Pulmonary artery endothelial cell (primary cell): ENCODE measurements at places on chromosomes 6 and 20. TPM values are rescaled to one million over a fixed set of nuclear protein-coding genes. Genes with fewer than 3 reads are reported as not detected.

- DNase-seq = no peak
Measured at GRCh38 chr6:26118999-26119398, 31.8 kb downstream of the HFE start.

- no peak for DNase-seq
Measured at GRCh38 chr6:137216106-137216505, 3.1 kb downstream of the IFNGR1 start.

GRCh38 chr20:32706486-32706885 lies 32.7 kb upstream of the C20orf203 start:
- no peak for DNase-seq

GRCh38 chr6:154501578-154501868 lies 9.0 kb downstream of the CNKSR3 start:
- no peak for DNase-seq

- no peak for DNase-seq
Measured at GRCh38 chr20:23130622-23131140, 44.6 kb upstream of the CD93 start.

- DNase-seq = no peak
Measured at GRCh38 chr6:169472786-169473416, 219.3 kb upstream of the THBS2 start.

DNA sequence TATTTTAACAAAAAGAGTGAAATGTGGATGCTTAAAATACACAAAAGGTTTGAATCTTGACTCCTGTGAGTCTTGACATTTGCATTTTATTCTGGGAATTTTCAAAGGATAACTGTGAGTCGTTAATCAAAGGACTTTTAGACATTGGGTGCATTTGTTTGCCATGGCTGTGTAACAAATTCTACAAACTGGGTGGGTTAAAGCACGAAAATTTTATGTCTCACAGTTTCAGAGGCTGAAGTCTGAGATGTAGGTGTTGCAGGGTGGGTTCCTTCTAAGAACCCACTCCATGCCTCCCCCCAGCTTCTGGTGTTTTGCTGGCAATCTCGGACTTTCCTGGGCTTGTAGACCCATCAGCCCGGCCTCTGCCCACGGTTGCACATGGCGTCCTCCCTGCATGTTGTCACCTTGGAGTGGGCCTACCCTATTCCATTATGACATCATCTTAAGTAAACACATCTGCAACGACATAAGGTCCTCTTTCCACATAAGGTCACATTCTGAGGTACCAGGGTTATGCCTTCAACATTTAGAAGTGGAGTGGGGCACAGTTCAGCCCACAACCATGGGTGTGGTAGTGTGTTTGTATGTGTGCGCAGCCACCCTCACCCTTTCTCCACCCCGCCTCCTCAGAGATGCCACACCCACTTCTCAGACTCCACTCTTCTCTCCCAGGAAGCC lies 113.1 kb downstream of the FOXA2 start:
- DNase-seq = no peak

GRCh38 chr6:43478008-43478372 lies 620 bp downstream of the TJAP1 start:
- no peak for DNase-seq

GRCh38 chr20:33791959-33792597 lies 19.1 kb upstream of the CHMP4B start:
- no peak for DNase-seq

DNA sequence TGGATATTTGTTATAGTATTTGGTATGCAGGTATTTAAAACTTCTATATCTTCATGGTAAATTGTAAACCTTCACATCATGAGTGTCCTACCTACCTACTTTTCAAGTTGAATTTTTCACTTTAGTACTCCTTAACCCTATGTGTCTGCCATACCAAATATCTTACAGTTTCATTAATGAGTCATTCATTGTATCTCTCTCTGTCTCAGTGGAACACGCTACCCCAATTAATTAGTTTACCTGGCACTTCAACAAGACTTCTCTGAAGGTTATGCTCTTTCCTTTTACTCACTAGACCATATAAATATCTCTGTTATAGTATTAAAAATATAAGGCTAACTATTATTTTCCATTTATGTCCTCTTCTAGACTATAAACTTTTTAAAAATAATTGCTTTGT lies 123.9 kb upstream of the GJE1 start:
- DNase-seq = no peak

DNA sequence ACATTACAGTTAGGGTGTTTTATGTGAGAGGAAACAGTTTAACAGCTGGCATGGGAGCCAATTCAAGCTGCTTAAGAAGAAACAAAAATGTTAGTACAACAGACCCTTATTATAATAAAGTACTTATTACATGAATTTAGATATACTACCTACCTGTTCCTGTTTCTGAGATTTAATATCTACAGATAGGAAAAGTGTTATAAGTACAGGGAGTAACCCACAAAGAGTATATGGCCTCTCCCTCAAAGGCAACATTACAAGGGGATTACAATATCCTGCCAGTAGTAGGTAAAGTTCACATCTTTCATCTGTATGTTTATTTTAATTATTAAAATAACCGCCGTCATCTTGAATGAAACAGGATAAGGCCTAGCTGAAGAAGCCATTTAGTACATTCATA lies 1.8 kb upstream of the ME1 start:
- DNase-seq = no peak

GRCh38 chr6:29625337-29625930 lies 7.5 kb downstream of the GABBR1 start:
- DNase-seq = no peak

DNA sequence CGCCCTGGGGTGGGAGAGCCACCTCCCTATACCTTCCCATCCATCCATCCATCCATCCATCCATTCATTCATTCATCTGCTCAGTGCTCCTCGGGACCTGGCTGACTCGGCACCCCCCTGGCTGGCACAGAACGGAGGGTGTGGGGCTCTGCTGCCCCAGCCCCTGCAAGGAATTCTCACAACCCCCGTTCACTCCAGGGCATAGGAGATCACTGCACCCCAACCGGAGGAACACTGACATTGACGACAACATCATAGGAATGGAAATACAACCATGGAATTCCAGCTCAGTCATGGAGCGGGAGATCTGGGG lies 28.1 kb upstream of the MRGBP start:
- DNase-seq = no peak

DNA sequence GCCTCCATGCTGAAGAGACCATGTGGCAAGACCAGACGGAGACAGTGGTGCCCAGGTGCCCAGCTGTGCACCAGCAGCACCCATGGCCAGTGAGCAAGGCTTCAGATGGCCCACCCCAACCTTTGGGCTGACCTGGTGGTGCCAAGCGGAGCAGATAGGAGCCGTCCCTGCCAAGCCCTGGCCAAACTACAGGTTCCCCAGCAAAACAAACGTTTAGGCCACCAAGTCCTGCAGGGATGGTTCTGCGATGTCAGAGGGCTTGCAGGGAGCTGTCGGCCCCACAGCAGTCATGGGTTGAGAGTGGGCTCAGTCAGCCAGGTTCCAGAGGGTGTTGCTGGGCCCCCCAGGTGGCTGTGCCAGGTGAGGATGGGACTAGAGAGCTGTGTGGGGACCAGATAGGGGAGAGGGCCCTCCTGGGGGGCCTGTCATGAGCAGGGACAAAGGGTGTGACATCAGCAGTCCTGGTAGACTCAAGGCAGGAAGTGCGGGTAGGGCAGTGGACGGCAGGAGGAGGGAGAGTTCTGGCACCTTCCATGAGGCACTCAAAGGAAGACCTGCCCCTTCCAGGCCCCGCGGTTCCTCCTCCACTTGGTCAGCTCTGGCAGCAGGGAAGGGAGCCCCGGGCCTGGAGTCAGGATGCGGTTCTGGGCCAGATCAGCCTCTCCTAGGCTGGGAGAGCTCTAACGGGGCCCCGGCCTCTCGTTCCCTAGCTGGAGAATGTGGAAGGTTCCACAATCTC lies 342.4 kb downstream of the ZFAND3 start:
- no peak for DNase-seq

- DNase-seq = no peak
Measured at GRCh38 chr6:11934638-11935037, 77.5 kb upstream of the HIVEP1 start.

- DNase-seq = no peak
Measured at GRCh38 chr6:46530896-46531295, 39.6 kb upstream of the RCAN2 start.

Gene PAK5
- not detected in 2 replicates for total RNA-seq

Gene RHAG
- total RNA-seq = not detected in 2 replicates

Gene CENPW
- total RNA-seq = 22.0 and 33.6 TPM in 2 replicates

Gene PRSS35
- 0.07 TPM in 2 replicates for total RNA-seq

Gene ATP6V1G2
- 0.42 and 0.59 TPM in 2 replicates for total RNA-seq

Gene MAPK14
- total RNA-seq = 59.4 and 69.6 TPM in 2 replicates

Gene BCAS1
- not detected in 2 replicates for total RNA-seq

Gene CLVS2
- not detected in 2 replicates for total RNA-seq

Gene PEX6
- 21.7 and 32.7 TPM in 2 replicates for total RNA-seq

Gene ESF1
- total RNA-seq = 13.9 and 20.4 TPM in 2 replicates
